ENCODE measurements at places on chromosomes 6 and 20. TPM values are rescaled to one million over a fixed set of nuclear protein-coding genes. Genes with fewer than 3 reads are reported as not detected.

GRCh38 chr6:92110403-92110802, 1309.0 kb downstream of the EPHA7 start:
- no peaks in the 10 kb centered on the region for H3K4me1 ChIP-seq
- no peaks in the 10 kb centered on the region for H3K27me3 ChIP-seq
- H3K36me3 ChIP-seq, result no peaks in the 10 kb centered on the region
- H3K4me3 ChIP-seq, result no peak overlapping the region
- H3K27ac ChIP-seq, result no peak overlapping the region

GRCh38 chr6:2899596-2899995, 3.5 kb downstream of the SERPINB9 start:
- peaks cover 34% of the 10 kb centered on the region for H3K27me3 ChIP-seq
- no peak overlapping the region for H3K27ac ChIP-seq
- peaks cover 24% of the 10 kb centered on the region for H3K4me1 ChIP-seq
- DNase-seq, result no peak
- no peaks in the 10 kb centered on the region for H3K36me3 ChIP-seq

GPX5 gene
- total RNA-seq, result not detected

C20orf141 gene
- not detected for total RNA-seq

DNA sequence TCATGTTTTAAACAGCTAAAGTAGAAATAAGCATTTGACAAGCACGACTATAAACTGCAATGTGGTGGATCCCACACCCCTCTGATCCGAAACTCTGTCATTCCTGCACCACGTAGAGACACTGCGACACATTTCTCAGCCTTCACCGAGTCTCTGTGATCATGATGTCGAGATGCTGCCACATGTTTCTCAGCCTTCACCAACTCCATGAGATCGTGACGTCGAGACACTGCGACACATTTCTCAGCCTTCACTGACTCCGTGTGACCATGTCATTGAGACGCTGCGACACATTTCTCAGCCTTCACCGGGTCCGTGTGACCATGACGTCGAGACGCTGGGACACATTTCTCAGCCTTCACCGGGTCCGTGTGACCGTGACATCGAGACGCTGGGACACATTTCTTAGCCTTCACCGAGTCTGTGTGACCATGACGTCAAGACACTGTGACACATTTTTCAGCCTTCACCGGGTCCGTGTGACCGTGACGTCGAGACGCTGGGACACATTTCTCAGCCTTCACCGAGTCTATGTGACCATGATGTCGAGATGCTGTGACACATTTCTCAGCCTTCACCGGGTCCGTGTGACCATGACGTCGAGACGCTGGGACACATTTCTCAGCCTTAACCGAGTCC, 143.0 kb downstream of the TTLL2 start:
- H3K27ac ChIP-seq, result no peak overlapping the region
- H3K4me1 ChIP-seq, result peaks cover 12% of the 10 kb centered on the region
- H3K36me3 ChIP-seq, result no peaks in the 10 kb centered on the region
- H3K27me3 ChIP-seq, result no peaks in the 10 kb centered on the region
- DNase-seq, result no peak
- no peak overlapping the region for H3K4me3 ChIP-seq

Data from type B pancreatic cell (in vitro differentiated cells).